ENCODE measurements at places on chromosomes 1 and 21.

DNA sequence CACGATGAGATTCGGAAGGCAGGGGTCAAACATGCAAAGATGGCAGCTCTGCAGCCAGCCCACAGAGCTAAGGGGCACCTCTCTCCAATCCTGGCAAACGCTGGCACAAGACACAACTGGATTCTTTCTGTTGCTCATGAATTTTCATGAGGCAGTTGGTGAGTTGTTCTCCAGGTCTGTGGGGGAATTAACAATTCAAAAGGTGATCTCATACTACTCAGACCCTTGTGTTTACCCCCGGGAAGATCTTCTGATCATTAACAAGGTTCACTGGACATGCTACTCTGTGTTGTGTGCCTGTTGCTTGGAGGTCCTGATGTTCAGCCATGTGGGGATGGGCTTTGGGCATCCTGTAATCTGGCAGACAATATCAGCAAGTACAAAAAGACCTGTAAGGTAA lies 128.9 kb downstream of the HHAT start:
- no peak for DNase-seq

- DNase-seq, result no peak
Observed at GRCh38 chr1:164564378-164564777, 5.4 kb downstream of the PBX1 start.

DNA sequence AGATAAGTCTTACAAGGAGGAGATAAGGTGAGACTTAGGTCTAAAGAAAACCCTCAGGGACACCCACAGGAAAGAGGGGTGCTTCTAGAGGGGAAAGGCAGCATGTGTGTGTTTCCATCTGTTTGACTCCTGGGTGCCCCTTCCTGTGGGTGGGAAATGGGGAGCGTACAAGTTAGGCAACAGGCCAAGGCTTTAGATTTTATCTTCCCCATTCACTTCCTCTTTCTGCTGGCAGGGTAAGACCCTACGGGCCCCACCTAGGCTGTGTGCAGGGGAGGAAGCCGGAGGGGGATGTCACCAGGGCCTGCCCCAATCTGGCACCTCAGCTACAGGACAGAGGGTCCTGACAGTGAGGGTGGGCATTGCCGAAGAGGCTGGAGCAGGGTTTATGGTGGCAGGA lies 2.5 kb upstream of the OLIG1 start:
- no peak for DNase-seq

- peak; percentile 57 for DNase-seq
Observed at GRCh38 chr1:145720878-145721671, 1.8 kb downstream of the CD160 start.

- no peak for DNase-seq
Observed at GRCh38 chr1:30759718-30760281, 2.2 kb upstream of the LAPTM5 start.

GRCh38 chr1:225880222-225880588 lies 2.0 kb downstream of the TMEM63A start:
- DNase-seq, result no peak

DNA sequence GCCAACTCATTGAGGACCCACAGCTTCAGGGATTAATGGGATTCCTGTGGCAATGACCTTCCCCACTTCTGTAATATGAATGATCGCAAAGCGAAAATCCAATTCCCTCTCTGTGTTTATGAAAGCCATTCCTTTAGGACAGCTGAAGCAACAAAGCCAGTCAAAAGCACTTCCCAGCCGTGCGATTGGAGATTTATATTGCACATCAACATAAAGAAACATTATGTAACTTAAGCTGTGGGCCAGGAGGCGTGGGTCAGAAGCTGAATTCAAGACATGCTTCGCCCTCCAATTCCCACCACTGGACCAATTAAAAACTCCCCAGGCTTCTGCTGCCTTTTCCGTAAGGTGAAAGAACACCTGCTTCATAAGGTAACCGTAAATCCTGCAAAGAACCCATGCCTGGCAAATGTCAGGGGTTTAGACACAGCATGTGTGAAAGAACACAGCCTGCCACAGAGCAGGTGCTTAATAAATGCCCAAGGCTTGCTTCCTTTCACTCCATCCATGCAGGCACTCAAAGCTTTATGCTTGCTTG lies 138.9 kb upstream of the SOD1 start:
- DNase-seq, result peak; percentile 25

- peak; percentile 65 for DNase-seq
Observed at GRCh38 chr1:42424201-42424600, 31.6 kb downstream of the ZMYND12 start.

- peak; percentile 99 for DNase-seq
Observed at GRCh38 chr21:25370311-25370744, 237.0 kb downstream of the MRPL39 start.

GRCh38 chr1:7538033-7538432 lies 233.1 kb upstream of the VAMP3 start:
- DNase-seq, result peak; percentile 40

GRCh38 chr1:72109916-72110315 lies 172.4 kb downstream of the NEGR1 start:
- no peak for DNase-seq

GRCh38 chr1:66300972-66301451 lies 232.9 kb upstream of the SGIP1 start:
- DNase-seq, result no peak

GRCh38 chr1:27609210-27609555 lies 5.2 kb upstream of the AHDC1 start:
- DNase-seq, result no peak

DNA sequence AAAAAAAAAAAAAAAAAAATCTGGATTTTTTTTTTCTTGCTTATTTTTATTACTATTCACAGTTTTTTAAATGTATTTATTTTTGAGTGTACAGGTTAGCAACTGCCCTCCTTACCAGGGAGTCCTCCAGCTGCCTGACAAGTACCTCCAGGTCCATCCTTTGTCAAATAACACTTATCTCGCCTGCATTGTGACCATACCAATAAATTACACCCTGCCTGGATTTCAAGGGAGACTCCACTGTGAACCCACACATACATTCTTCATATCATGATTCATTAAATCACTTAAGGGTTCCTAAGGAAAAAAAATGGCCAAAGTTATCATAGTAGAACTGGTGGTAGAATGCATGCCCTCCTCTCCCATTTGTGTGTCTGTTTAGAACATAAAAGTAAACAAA lies 38.4 kb downstream of the EEIG2 start:
- DNase-seq, result peak; percentile 14

DNA sequence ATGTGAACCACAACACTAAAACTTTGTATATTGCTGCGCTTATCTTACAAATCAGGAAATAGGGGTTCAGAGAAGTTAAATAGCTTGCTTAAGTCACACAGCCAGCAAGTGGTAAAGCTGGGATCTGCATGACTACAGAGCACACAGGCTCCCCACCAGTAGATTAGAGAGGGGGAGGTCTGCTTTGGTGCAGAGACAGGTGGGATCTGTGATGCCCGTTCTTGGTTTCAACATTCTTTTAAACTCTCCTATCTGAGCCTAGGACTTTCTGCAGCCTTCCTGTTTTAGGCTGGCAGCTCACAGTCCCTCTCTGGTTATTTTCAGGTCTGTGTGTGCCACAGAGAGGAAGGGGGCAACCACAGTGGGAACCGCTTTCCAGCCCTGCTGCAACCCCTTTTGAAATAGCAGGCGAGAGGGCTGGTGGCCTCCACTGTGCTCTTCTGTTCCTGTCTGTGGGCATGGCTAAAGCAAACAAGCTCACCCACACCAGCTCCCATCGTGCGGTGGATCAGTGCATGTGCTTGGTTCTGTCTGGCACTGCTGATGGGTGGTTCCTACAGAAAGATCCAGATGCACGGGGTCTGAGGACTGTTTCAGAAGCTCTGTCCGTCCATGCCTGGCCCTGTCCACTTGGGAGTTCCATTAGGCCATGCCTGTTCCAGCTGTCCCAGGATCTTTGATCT lies 1.7 kb upstream of the IL6R start:
- DNase-seq, result no peak

- DNase-seq, result peak; percentile 17
Observed at GRCh38 chr1:117060441-117061317, 553 bp downstream of the TTF2 start.

- no peak for DNase-seq
Observed at GRCh38 chr1:23013657-23014056, 2.0 kb downstream of the TEX46 start.

GRCh38 chr1:25989440-25990234 lies 8.2 kb downstream of the PAFAH2 start:
- no peak for DNase-seq

GRCh38 chr1:58439946-58440345 lies 106.6 kb downstream of the OMA1 start:
- peak; percentile 27 for DNase-seq

DNA sequence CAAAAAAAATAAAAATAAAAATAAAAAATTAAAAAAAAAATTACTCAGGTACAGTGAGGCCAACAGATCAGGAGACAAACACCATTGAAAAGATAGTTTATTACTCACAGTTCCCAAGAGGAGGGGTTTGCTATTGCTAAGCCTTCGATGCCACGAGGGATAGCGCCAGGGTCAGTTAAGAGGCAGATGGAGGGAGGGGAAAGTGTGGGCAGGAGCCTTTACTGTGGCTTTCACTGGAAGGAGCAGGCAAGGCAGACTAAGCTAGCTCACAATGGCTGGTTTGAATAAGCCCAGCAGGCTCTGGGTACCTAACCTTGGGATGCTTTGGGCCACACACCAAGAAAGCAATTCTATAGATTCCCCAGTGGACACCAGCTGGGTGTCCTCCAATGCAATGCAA lies 12.7 kb upstream of the RNF187 start:
- DNase-seq, result no peak

GRCh38 chr1:244603498-244603897 lies 49.4 kb upstream of the DESI2 start:
- DNase-seq, result peak; percentile 37

DNA sequence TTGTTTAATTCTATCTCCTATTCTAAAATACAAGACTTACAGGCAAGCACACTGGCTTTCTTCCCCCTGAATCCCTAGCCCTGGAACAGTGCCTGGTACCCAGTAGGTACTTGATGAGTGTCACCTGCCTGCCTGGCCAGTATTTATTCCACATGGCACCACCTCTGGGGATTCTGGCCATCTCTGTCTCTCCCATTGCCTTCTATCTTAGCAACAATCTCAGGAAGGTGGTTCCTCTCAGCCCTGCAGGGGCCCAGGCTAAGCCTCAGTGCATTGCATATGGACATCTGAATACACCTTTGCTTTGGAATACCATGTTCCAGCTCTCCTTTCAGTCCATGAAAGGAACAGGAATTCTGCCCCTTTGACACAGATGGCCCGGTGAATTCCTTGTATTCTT lies 81.0 kb downstream of the HIVEP3 start:
- no peak for DNase-seq
